Activated CD4-positive, alpha-beta T cell treated with anti-CD3 and anti-CD28 coated beads for 24 hours (primary cell): ENCODE measurements at places on chromosomes 2 and 18.

GRCh38 chr2:136008205-136008865, 22.9 kb upstream of the DARS1 start:
- DNase-seq = peak; percentile 11

GRCh38 chr18:67854340-67854739, 337.8 kb upstream of the DSEL start:
- no peak for DNase-seq

DNA sequence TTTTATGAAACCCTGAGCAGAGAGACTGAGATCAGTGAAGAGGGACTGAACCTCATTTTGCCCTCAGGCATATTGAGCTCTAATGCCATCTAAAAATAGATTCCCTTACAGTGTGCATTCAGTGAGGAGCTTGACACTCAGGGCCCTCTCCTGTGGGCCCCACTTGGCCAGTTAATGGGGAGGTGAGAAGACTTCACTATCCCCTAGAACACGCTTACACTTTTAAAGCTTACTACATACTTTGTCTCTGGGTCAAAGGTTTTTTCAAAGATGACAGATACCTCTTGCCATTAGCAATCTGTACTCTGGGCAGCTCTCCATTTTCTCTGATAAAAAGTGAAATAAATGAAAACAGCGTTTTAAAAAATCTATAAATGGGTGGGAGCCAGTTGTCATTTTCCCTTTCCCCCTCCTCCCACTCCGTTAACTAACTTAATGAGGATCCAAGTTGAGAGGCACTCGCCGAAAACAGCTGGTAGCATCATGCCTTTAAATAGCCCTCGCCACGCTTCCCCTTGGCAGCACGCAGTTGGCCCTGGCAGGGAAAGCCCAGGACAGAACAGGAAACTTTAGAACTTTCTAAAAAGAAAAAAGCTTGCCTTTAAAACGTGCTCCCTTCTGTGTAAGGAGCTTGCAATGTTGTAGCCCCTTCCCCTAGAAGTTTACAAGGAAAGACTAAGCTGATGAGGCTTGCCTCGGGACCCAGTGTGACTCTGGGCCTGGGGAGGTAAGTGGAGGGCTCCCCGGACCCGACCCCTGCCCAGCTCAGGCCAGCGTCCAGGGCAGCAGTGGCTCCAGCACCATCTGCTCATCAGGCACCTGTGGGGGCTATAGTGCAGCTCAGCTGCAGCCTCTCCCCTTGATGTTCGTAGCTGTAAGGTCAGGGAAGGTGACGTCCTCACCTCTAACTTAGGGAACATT, 58.8 kb upstream of the FOSL2 start:
- no peak for DNase-seq

- no peak for DNase-seq
Measured at GRCh38 chr2:100104718-100105677, 37.4 kb downstream of the AFF3 start.

- no peak for DNase-seq
Measured at GRCh38 chr2:59787095-59787494, 766.4 kb downstream of the BCL11A start.

DNA sequence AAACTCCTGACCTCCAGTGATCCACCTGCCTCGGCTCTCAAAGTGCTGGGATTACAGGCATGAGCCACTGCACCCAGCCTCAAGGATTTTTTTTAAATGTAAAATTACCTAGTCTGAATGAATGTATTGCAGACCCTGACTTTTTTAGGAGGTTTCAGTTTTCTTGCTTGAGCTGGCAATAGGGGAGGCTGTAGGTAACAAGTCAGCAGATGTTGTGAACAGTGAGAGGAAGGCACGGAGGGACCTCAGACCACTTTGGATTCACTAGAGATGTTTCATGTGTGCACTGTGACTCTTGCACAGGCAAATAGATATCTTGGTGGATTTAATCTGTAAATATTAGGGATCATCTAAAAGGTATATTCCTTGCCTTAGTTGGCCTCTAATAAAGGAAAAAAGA, 6.4 kb downstream of the NDUFV2 start:
- DNase-seq = no peak

DNA sequence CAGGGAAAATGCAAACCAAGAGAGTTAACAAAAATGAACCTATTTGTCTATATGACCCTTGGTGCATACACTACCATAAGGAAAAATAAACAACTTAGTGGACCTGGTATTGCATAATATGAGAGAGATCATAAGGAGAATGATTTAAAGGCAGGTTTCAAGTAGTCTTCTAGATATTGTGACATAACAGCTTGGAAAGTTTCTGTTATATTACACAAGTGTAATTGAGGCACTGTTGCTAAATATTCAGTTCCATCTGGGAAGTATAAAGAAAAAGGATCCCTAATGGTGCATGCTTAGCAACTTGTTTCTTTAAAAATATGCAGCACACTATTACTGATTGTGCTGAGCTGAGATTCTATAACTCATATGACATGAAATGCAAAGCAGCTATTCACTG, 252.2 kb upstream of the SPHKAP start:
- no peak for DNase-seq

DNA sequence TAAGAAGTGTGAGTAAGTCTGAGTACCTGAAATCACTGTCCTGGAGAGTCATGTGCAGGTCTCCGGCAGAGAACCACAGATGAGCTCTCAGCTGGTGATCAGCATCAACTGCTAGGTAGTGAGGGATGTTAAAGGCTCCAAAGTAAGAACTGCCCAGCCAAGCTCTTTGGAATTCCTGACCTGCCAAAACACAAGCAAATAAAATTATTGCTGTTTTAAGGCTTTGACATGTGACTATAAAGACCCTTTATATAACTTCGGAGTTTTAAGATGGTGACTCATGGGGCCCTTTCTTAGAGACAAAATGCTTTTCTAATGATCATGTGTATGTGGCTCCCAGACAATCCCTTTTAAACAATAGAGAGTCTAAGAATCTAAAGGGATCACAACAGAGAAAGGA, 855.7 kb downstream of the TRIB2 start:
- DNase-seq = no peak

DNA sequence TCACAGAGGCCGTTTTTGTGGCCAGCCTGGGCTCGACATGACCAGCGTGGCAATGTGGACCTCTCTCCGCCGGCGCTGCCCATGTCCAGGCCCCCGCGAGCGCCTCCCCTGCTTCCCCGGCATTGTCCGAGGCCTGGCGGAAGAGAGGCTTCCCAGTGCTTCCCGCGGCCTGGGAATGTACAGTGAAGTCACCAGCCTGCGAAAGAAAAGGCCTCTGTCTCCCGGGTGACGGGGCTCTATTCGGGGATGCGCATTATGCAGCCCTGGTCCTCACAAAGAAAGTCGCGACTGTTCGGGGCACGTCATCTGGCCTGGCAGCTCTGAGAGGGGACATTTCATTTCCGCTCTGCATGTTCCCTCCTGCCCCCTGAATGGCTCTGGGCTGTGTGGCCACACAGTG, 109.2 kb upstream of the AGAP1 start:
- DNase-seq = no peak

DNA sequence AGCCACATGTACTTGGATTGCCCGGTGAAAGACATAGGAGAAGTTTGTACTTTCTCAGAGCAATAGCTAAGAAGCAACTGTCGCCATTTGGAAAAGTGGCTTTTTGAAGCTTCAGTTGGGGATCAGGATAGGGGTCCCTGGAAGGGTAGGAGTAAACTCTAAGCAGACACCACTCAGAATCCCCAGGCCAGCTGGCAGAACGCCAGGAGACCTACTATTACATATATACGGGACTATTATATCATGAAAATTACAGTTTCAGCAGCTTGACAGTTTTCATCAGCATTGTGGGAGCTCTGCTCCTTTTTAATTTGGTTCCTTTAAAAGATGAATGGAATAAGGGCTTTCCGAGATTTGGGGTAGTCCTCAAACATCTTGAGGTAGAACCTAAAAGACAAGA, 54.9 kb downstream of the SRD5A2 start:
- DNase-seq = no peak

DNA sequence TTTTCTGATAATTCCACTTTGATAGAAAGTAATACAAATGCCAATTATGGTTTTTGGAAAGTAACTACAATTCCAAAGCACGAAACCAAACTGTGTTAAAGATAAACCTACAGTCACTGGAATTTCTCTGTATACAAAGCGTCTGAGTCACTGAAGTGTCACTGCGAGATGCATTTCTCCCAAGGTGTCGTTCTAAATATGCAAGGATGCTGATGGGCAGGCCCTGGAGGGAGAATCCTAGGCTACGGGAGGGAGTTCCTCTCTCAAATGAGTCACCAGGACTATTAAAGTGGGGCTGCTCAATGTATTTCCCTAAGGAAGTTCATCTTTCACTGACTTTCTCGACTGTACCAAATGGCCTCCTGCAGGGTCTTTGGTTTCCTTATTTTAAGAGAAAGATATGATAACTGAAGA, 163.8 kb upstream of the STK17B start:
- DNase-seq = no peak

GRCh38 chr2:218710334-218710686, 325 bp upstream of the TTLL4 start:
- no peak for DNase-seq

DNA sequence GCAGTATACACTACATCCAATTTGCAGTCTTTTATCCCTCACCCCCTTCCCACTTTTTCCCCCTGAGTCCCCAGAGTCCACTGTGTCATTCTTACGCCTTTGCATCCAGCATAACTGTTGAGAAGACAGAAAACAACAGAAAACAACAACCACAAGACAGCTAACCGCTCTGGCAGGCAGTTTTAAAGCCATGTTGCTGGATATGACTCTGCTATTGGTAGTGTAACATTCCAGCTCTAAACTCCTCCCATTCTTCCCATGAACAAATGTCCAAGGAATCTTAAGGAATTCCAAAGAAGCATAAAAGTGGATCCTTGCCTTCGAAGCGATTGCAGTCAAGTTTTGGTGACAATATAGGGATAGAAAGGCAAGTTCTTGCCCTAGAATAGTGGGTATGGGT, 599.1 kb downstream of the NYAP2 start:
- no peak for DNase-seq

GRCh38 chr2:234025466-234025865, 25.0 kb upstream of the SPP2 start:
- DNase-seq = no peak

GRCh38 chr2:69693775-69694450, 48.0 kb upstream of the ANXA4 start:
- no peak for DNase-seq

DNA sequence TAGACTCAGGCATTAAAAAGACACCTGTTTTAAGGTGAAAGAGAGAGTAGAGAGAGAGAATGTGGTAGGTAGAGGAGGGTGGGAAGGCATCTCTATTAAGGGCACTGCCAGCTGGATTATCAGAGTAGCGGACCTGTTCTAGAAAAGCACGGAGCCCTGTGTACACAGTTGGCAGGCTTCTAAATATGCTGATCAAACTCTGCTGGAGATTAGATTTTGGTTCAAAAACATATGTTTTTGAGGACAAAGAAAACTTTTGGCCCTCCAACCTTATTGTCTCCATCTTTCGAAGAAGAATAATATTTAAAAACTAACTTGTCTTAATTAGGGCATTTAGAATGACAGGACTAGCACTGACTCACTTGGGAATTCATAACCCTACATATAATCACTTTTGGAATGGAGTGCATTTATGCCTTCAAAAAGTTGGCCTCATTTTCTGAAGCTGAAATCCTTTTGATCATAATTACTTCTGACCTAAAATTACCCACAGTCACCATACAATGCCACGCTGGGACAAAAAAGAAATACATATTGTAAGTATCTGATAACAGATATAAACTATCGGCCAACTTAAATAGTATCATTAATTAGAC, 254.6 kb downstream of the MEIS1 start:
- DNase-seq = no peak

- no peak for DNase-seq
Measured at GRCh38 chr2:102010902-102011301, 19.1 kb downstream of the IL1R2 start.

DNA sequence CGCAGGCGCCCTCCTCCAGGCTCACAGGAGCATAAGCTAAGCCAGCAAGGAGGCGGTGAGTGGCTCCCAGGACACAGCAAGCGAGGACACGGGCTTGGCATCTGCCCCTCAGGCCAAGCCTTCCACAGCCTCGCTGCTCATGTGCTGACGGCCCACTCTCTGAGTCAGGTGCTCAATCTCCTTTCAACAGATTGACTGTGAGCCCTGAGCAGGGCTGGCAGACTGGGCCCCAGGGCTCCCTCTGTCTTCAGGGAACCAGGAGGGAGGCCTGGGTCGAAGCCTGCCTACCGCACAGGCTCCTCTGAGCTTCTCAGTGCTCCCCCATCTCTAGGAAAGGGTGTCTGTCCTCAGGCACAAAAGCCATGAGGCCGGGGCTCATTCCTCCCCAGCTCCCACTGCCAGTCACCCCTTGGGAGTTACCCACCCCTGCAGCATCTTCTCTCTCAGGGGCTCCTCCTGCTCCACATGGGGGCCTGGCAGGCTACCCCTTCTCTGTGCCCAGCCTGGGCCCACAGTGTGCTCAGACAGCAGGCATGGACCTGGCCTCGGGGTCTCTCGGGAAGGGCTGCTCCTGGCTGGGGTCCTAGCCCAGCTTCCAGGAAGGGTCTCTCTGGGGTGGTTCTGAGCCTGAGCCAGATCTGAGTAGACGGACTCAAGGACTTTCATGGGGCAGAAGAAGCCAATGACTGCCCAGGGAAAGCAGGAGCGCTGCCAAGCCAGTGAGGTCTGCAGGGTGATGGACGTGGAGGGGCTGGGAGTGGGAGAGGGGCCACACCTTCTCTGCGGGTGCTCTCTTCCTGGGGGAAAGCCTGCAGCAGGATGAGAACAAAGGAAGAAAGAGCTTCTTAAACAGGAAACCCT, 138.0 kb upstream of the GPC1 start:
- no peak for DNase-seq

DNA sequence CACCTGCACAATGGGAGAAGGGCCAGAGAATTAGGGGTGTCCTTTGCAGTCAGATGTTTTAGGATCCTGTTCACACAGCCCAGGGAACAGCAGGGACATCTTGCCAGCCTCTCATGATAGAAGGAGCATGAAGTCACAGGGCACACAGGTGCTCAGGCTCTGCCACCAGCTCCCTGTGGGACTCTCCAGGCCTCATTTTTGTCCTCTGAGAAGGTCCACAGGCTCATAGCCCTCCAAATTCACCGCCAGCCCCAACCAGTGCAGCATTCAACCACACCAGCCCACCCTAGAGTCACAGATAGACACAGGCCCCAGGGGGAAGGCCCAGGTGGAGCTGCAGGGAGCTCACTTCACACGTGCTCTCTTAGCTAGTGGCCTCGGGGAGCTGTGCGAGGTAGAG, 391.7 kb downstream of the TNS1 start:
- DNase-seq = no peak
